ENCODE measurements at places on chromosomes 7 and 10.

DNA sequence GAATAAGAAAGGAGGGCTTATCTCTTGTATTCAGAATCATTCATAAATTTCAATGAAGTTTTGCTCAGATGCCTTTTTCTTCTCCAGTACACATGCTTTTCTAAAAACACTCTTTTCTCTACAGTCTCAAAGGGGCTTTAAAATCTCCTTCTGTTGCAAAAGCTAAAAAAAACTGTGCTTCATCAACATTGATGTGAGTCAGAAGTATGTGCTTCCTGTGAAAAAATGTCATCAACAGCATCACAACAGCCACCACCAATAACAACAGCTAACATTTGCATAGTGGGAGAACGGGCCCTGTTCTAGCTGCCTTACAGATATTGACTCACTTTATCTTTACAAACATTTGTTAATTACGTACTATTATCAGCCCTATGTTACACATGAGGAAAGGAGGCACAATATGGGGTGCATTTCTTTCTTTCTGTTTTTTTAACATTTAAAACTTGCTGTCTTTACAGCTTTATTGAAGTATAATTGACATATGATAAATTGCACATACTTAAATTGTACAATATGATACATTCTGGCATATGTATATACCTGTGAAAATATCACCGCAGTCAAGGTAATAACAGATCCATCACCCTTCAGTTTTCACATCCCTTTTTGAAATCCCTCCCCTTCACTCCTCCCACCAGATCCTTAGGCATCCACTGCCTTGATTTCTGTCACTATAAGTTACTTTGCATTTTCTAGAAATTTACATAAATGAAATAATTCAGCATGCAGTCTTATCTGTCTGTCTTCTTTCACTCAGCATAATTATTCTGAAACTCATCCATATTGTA lies 1605.4 kb upstream of the LRRTM3 start:
- DNase-seq = no peak

DNA sequence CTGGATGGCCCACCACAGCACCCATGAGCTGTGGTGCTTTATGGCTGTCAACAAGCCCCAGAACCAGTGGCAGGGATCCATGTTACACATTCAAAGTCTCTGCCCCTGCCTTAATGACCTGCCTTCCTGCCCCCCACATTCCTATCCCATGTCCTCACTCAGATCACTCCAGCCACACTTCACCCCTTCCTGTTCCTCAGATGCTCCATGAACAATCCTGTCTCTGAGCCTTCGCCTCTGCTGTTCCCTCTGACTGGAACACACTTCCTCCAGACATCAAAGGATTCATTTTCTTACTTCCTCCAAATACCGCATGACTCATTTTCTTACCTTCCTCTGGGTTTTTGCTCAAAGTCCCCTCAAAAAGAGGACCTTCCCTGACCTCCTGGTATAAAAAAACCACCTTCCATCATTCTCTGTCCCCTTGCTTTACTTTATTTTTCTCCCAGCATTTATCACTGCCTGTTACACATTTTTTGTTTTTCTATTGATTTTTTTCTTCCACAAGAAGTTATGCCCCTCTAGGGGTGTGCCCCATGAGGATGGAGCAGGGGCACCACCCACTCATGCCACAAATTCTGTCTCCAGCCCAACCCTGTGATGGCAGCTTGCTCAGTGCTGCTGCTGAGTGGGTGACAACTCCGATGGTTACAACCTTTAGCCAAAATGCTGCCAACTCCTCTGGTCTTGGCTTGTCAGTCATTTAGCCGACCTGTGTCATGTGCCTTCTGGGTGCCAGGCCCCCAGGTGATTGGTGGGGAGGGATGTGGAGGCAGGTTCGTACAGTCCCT lies 18.2 kb downstream of the COL13A1 start:
- no peak for DNase-seq

DNA sequence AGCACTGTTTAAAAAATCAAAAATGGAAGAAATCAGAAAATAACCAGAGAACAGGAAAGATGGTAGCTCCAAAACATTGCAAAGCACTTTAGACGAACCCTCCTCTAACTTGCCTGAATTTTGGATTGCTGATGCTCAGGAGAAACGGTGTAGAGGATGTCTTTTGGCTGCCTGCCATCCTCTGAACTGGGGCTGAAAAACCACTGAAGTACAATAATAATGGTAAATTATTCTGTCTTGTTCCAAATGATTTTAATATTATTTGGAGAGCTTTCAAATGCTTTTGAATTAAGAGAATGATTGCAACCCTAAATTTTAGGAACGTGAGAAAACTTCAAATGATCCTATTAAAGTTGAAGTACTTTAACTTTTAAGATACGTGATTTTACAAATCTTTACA lies 167.3 kb upstream of the SLC13A1 start:
- no peak for DNase-seq

DNA sequence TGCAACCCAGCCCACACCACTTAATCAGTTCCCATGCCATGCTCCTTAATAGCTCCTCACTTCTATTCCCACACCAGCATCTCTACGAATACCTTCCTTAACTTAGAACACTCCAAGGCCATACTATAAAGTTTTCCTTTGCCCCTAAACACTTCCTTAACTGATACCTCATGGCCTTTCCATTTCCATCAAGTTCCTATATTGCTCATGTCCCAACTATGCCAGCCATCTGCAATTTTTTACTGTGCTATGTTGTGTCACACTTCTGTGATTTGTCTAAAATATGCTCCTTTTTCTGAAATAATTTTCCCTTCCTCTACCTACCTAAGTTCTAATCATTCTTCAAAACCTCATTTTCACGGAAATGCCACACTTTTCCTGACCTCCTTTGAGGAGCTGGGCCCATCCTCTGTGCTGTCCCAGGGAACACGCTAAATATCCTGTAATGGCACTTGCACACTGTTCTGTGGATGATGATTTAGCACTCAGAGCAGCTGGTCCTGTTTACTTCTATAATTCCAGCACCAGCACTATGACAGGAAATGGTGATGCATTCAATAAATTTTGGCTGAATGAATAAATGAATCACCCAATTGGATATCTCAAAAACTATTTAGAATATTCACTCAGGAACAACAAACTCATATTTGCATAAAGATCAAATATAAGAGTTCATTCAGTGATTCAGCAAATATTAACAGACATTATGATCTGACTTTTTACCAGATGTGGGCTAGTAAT lies 266.5 kb upstream of the HGF start:
- no peak for DNase-seq

DNA sequence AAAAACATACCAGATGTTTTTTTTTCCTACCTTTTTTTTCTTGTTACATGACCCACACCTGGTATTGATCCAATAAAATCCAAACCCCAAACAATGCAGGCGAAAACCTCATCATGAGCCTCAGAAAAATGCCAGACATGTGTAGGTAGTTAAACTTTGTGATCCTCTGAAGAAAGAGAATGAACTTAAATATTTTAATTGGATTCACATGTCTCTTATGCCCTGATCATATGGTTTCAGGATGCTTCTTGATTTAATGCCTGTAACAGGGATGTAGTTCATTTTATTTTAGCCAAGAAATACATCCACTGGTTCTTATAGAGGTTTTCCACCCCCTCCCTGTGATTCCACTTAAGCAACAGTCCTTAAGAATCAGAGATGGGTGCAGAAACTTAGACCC lies 451.6 kb downstream of the TYW1 start:
- DNase-seq = no peak

DNA sequence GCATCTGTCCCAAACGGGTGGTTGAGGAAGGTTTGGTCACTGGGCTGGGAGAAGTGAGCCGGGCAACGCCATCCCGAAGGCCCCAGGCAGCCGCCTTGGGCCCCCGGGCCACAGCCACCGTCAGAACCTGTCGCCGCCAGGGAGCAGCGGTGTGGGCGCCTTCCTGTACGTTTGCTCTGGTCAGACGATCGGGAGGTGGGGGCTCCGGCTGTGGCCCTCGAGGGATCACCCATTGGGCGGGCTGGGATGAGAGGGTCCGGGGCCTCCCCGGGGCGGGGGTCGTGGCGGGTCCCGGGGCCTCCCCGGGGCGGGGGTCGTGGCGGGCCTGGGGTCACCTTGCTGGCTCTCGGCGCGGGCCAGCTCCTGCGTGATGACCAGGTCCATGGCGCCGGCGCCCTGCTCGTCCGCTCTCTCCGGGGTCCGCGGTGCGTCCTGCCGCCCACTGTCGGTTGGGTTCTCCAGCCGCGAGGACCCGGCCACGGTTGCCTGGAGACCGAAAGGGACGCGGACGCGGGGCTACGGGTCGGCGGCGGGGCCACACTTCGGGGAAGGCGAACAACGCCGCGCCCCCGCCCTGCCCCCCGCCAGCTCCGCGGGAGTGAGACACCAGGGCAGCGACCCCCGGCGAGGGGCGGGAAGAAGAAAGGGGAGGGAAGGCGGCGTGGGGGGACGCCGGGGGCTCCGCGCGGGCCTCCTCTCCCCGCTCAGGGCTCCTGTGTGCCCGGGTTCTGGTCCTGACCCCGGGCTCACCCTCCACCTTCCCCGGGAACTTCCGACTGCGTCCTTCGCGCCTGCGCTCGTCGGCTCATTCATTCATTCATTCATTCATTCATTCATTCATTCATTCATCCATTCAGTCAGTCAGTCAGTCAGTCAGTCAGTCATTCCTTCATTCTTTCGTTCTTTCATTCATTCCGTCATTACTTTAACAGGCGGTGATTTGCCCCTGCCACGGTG lies at the start of gene CFAP46:
TSS of gene CFAP46 (minus strand) at position 470 of the 957 bp plus-strand sequence. CDS start at position 384, 86 bp downstream.
- DNase-seq = peak; percentile 75

- DNase-seq = no peak
Measured at GRCh38 chr7:102813191-102814024, 64.6 kb downstream of the FAM185A start.

DNA sequence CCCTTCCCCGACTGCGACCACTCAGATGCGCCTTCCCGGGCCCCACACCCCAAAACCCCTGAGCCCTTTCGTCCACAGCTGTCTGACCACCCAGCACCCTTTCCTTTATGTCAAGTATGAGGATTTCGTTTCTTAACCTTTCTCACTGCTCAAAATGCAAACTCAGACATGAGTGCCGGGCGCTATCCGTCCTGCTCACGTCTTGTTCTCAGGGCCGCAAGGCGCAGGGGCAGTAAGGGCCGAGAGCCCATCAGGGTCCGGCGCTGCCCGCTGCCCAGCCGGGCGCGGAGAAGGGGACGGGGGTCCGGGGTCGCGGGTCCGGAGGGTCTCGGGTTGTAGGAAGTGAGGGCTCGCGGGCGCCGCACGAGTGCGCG lies 670 bp upstream of the RBM33 start:
- DNase-seq = peak; percentile 62

DNA sequence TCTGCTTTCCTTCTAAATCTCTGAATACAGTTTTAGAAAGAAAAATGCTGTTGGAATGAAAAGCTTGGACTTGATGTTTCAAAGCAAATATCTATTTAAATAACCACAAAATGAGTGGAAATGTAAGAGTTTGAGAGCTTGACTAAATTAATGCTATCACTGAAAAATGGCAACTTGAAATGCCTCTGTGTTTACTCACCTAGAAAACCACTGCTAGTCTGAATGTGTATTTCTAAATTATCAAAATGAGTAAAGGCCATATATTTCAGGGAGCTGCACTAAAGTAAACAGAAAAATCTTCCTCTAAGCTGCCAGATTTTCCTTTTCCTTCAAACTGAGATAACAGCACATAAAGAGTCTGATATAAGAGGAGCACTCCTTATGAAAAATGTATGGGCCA lies 87.9 kb downstream of the DPY19L1 start:
- DNase-seq = no peak

GRCh38 chr7:46565253-46566096 lies 644.4 kb upstream of the IGFBP3 start:
- no peak for DNase-seq

DNA sequence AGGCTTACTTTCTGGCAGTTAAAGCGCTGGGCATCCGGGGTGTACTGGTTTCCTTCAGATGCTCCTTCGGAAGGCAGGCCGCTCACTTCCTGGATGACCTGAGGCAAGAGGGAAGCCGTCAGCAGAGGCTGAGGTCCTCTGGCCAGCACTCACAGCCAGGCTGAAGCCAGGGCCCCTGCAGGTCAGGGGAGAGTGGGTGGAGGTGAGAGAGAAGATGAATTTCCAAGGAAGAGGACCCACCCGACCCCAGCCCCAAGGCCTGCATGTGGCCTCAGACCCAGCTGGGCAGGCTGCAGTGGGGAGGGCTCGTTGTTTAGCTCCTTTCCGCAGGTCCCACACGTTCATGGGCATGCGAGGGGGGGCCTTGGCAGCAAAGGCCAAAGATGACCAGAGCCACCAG lies 71.3 kb downstream of the VWA2 start:
- DNase-seq = peak; percentile 54

DNA sequence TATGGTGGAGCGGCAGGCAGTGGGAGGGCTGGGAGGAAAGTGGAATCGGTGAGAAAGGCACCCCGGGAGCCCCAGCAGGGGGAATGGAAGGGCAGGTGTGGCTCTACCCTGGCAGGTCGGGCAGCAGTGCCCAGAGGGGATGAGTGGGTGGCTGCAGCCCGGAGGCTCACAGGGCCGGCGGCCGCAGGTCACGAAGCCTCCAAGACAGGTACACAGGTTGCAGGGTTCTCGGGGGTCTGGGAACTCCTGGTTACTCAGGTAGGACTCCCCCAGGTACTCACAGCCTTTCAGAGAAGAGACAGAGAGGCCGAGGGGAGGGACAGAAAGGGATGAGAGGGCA lies 21.8 kb downstream of the KCP start:
- DNase-seq = no peak

DNA sequence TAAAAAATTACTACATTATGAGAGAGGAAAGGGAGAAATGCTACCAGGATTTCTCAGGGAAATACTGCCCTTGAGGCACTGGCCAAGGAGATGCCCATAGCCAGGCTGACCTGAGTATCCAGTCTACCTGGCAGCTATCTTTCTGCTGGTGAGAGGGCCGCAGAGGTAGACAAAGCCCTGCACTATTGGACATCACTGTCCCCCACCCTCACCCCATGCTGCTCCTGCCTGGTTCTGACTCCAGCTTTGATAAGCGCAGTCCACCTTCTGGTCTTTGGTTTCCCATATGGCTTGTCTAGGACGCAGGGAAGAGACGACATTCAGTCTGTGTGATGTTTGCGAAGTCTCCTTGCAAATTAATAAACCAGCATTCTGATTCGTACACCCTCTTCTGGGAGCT lies 3.7 kb downstream of the ITPRIP start:
- no peak for DNase-seq

DNA sequence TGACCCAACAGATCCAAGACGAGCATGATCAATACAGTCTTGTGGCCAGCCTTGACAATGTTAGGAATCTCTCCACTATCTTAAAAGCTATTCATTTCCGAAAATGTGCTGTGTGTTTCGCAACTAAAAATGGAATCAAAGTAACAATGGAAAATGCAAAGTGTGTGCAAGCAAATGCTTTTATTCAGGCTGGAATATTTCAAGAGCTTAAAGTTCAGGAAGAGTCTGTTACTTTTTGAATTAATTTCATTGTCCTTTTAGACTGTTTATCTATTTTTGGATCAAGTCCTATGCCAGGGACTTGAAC lies 24.3 kb upstream of the TIAL1 start:
- DNase-seq = no peak

DNA sequence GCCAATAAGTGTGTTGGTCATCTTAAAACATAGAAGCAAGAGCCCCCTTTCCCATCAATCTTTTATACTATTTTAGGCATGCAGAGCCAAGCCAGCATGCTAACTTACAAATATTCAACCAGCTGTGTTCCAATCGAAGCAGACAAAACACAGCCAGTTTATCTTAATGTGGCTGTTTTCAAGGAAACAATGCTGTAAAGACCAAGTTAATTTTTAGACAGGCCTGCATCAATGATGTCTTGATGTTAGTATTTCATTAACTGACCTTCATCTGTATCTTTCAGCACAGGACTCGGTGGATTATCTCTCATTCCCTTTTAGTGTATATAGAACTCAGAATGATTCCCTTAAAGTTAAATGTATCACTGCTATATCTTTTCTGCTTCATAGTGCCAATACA lies 262.0 kb upstream of the ZWINT start:
- no peak for DNase-seq

Data from sciatic nerve (tissue), 2 donors.